ENCODE measurements at places on chromosomes 13 and 19. TPM values are rescaled to one million over a fixed set of nuclear protein-coding genes. Genes with fewer than 3 reads are reported as not detected.

The ZNF497 gene
- total RNA-seq = 0.53 TPM

The KLK12 gene
- not detected for total RNA-seq

The CSNK1G2 gene
- total RNA-seq = 51.7 TPM

The SELENOW gene
- total RNA-seq = 257 TPM

The SMIM44 gene
- not detected for total RNA-seq

The RXFP2 gene
- total RNA-seq = not detected

The KCNJ14 gene
- 0.26 TPM for total RNA-seq

The ZNF700 gene
- total RNA-seq = 7.9 TPM

The ZNF132 gene
- total RNA-seq = 9.5 TPM

The UQCRFS1 gene
- 25.2 TPM for total RNA-seq

The PDS5B gene
- total RNA-seq = 25.5 TPM

The SUCLA2 gene
- 58.0 TPM for total RNA-seq

The NOTCH3 gene
- 184 TPM for total RNA-seq

The CEACAM6 gene
- not detected for total RNA-seq

The ITGBL1 gene
- 634 TPM for total RNA-seq

The SLC5A5 gene
- not detected for total RNA-seq

The FAM32A gene
- 111 TPM for total RNA-seq

The CABP5 gene
- total RNA-seq = not detected

The CEACAM20 gene
- total RNA-seq = not detected

The SYT3 gene
- total RNA-seq = 0.13 TPM

The SIGLEC5 gene
- not detected for total RNA-seq

The SSC5D gene
- total RNA-seq = 12.8 TPM

The PCDH8 gene
- total RNA-seq = not detected

The KLF5 gene
- total RNA-seq = 0.26 TPM

The HSH2D gene
- not detected for total RNA-seq

The SLC15A1 gene
- total RNA-seq = under 0.01 TPM

The CACNA1A gene
- total RNA-seq = 3.5 TPM

The ASF1B gene
- 12.6 TPM for total RNA-seq

The CD209 gene
- not detected for total RNA-seq

The THSD1 gene
- 6.9 TPM for total RNA-seq

The SPC24 gene
- 69.1 TPM for total RNA-seq

The GPR183 gene
- total RNA-seq = not detected

The DIAPH3 gene
- total RNA-seq = 13.6 TPM

The DMKN gene
- 0.53 TPM for total RNA-seq

The CBARP gene
- total RNA-seq = 1.2 TPM

Data from aortic smooth muscle cell (primary cell).